Lung microvascular endothelial cell (primary cell): ENCODE measurements at places on chromosomes 12 and 14. TPM values are rescaled to one million over a fixed set of nuclear protein-coding genes. Genes with fewer than 3 reads are reported as not detected.

MAP3K12 gene
- total RNA-seq = 2.4 and 5.7 TPM in 2 replicates

PCED1B gene
- total RNA-seq = under 0.01 and 0.20 TPM in 2 replicates

MYF5 gene
- total RNA-seq = not detected in 2 replicates

G2E3 gene
- 6.8 and 9.3 TPM in 2 replicates for total RNA-seq

ADAM21 gene
- under 0.01 TPM in 2 replicates for total RNA-seq

LACRT gene
- total RNA-seq = not detected in 2 replicates

DBX2 gene
- not detected in 2 replicates for total RNA-seq

PRKD1 gene
- total RNA-seq = 6.3 and 8.5 TPM in 2 replicates

GPD1 gene
- under 0.01 TPM in 1 of 2 replicates, not detected in the other for total RNA-seq

THTPA gene
- 5.7 and 9.1 TPM in 2 replicates for total RNA-seq

SERPINA12 gene
- not detected in 2 replicates for total RNA-seq

IL26 gene
- total RNA-seq = not detected in 2 replicates

CHGA gene
- not detected in 2 replicates for total RNA-seq

KERA gene
- not detected in 2 replicates for total RNA-seq

ISCU gene
- 66.3 and 77.0 TPM in 2 replicates for total RNA-seq

CIT gene
- 1.8 and 6.1 TPM in 2 replicates for total RNA-seq

LRTM2 gene
- not detected in 2 replicates for total RNA-seq

AKAP6 gene
- total RNA-seq = 0.20 and 0.22 TPM in 2 replicates

RPS6KL1 gene
- 4.4 and 6.2 TPM in 2 replicates for total RNA-seq

MTERF2 gene
- total RNA-seq = 3.9 and 6.7 TPM in 2 replicates

FGF6 gene
- not detected in 2 replicates for total RNA-seq

ARMH4 gene
- total RNA-seq = 0.87 and 1.8 TPM in 2 replicates

LRP1-AS gene
- not detected in 2 replicates for total RNA-seq
